ENCODE measurements at places on chromosomes 4 and X.

- no peak for DNase-seq
Observed at GRCh38 chrX:71623714-71624113, 5.4 kb upstream of the CXCR3 start.

DNA sequence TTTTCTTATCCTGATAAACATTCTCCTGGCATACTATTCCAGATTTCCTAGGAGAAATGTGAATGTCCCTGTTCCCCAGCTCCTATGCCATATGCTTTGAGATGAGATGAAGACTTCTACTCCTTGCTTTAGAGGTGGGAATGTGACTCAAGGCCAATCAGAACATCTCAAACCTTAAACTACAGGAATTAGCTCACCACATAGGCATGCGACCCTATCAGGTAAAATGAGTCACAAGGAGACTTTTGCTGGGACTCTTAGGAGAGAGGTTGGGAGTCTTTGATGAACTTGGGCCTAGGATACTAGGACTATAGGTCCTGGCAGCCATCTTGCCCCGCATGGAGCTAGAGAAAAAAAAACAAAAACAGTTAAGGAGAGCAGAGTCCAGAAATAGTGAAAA, 5.8 kb upstream of the USO1 start:
- no peak for DNase-seq

- DNase-seq: no peak
Observed at GRCh38 chr4:56652196-56652595, 28.9 kb downstream of the HOPX start.

- DNase-seq: no peak
Observed at GRCh38 chrX:128250621-128251020, 198.4 kb upstream of the ACTRT1 start.

DNA sequence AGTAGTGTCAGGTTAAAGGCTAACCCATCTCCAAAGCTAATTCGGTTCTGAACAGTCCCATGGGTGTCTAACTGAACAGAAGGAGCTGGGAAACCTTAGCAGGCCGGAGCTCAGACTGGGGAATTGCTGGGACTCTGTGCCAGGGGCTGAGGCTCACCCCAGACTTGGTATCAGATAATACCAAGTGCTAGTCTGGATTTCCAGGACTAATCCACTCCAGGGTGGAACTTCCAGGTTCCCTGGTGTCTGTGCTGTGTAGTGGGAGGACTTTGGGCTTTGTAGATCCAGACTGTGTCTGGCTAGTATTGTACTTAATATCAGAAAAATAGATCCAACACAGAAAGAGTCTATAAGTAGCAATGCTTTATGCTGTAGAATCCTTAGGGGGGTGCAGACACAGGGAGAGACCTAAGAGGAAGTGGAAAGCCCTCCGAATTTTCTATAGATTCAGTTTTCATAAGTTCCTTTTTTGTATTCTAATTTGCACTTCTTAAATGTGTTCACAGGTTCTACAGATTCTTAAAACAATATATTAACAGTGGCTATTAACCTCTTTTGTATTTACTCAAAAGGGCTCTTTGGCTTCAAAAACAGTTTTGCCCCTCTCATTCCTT, 4.1 kb downstream of the ZNF827 start:
- no peak for DNase-seq

DNA sequence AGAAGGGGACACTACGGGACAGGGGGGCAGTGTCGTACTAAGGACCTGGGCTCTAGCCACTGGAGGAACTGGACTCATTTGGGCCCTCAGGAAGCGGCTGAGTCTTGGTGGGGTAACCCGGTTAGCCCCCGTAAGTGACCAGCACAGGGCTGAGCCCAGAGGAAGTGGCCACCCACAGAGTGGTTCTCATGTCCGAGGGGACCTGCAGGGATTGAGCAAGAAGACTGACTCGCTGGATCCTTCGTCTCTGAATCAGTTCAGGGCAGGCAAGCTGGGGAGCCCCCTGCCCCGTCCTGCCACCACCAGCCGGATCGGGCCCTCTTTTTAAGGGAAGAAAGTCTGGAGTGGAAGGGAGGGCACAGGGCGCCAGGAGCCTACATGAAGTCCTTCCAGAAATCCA, 719 bp upstream of the BGN start:
- DNase-seq: no peak

GRCh38 chr4:103757631-103758030, 37.8 kb upstream of the TACR3 start:
- DNase-seq: no peak

DNA sequence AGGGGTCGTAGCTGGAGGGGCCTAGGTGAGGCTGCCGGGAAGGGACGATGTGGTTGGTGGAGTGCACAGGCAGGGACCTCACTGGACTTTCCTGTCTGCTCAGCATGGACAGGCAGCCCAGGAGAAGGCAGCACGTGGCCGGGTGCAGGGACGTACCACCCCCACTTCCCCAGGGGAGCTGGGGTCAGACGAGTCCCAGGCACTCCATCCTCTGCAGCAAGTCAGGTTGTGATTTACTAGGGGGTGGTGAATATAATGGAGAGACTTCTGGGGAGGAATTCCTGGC, 1.5 kb upstream of the CTBP1 start:
- DNase-seq: no peak

GRCh38 chr4:165909947-165910346, 36.9 kb downstream of the TLL1 start:
- DNase-seq: no peak

DNA sequence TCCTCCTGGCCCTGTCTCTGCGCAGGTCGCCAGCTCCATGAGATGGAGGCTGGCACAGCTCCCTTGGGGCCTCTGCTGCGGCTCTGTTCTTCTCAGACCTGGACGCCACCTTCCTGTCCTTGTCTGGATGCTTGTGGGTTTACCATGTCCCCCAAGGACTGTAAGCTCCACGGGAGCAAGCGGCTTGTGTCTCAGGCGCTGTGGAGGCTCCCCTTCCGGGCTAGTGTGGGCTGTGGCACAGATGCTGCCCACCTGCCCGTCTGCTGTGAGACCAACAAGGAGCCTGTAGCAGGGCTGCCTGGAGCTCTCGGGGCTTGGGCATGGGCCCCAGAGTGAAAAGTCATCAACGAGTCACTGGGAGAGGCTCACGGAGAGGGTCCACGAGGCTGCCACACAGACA, 25.2 kb downstream of the NAT8L start:
- DNase-seq: no peak

DNA sequence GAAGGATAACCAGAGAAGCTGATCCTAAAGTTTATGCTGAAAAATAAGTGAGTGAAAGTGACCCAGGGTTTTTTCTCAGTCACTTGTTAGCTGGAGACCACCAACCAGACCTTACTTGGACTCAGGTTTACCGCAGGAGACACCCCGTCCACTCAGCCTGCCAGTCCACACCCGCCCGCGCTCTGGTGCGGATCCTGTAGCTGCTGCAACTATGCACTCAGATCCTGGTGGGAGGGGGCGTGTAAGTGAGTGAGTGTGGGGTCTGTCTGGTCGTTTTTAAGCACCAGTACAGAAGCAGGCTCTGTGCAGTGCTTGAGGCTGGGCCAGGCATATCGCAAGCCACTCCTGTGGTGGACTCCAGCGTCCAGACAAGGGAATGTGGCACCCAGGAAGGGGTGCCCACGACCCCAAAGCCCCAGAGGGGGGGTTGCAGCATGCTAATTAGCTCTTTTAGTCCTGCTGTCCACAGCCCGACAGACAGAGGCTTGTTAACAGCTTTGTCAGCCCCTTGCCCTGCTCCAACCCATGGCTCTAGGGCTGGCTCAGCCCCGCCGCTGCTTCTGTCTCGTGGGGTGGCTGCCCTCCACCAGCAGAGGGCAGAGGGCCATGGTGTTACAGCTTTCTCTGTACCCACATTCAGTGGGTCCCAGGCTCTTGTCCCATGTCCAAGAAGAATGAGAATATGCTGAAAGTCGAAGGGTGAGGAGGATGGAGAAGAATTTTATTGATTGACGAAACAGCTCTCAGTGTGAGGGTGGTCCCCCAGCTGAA, 40.4 kb upstream of the PPP1R2C start:
- no peak for DNase-seq
